ENCODE measurements at places on chromosomes 7 and 10.

- no peak for DNase-seq
These were observed 370 bp downstream of the TMEM60 start for GRCh38 chr7:77797734-77798393.

DNA sequence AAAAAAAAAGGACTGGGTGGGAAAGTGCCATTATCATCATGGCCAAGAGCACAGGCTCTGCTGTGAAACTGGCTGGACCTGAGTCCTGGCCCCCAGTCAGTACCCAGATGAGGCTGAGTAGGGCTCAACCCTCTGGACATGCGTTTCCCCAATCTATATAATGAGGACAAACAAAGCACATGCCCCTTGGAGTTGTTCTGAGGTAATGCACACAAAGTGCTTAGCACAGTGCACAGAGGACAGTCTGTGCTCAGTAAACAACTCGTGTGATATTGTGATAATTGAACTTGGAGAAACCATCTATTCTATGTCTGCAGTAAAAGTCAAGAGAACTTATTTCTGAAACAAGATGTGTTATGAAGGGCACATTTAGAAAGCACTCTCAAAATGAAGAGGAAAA lies 138.8 kb downstream of the KCNMA1 start:
- DNase-seq = no peak

DNA sequence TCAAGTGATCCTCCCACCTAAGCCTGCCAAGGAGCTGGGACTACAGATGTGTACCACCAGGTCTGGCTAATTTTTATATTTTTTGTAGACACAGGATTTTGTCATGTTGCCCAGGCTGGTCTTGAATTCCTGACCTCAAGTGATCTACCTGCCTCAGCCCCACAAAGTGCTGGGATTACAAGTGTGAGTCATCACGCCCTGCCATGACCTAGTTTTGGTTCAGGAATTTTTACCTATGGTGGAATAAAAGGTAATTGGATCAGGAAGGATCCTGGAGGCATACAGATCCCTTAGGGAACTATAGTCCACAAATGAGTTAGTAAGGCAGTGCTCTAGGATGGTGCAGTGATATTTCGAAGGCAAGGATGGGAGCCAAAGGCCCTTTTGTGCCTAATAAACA lies 717.9 kb downstream of the PHTF2 start:
- DNase-seq = no peak

GRCh38 chr7:151080067-151080521 lies 515 bp downstream of the FASTK start:
- no peak for DNase-seq

DNA sequence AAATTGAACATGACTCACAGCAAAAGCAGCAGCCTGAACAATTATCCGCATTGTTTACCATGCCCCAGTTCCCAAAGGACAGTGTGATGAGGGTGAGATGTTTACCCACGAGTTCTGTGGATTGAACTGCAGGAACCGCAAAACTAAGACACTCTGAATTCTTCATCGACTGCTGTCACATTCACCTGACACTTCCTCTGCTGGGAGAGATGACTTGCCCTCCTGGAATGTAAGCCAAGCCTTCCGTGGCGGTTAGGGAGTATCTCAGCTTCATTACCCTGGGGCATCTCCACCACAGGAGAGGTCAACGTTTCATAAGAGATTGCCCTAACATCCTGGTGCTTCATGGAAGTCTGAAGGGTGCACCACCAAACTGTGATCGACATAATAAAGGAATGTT lies 374.6 kb upstream of the ADARB2 start:
- no peak for DNase-seq

DNA sequence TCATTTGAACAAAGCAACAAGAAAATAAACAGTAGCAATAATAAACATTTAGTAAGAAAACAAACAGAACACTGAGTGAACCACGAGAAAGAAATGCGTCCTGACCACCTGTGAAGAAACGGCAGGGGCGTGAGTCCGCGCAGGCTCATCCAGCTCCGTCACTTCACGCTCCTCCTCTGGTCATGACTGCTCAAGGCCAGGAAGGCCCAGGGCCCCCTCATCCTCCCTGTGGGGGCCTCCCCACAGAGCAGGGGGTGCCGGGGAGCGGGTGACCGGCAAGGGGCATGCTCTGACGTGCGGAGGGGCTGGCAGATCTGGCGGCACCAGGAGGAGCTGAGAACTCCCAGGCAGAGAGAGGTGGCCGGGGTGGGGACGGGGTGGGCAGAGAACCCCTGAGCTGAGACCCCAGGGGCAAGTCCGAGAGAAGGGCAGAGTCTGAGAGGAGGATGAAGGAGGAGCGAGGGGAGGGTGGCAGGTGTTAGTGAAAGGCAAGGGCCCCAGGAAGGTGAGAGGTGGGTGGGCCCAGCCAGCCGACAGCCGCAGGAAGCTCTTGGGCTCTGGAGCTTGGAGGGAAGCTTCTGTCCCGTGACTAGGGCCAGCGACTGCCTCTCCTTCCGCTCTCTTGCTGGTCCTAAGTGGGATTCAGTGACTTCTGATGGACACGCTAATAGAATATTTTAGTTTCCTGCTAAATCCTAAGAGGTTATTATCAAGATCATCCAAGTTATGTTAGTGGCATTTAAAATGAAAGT lies 223.9 kb downstream of the TCERG1L start:
- no peak for DNase-seq

GRCh38 chr7:538764-539685 lies 19.4 kb upstream of the PDGFA start:
- no peak for DNase-seq

DNA sequence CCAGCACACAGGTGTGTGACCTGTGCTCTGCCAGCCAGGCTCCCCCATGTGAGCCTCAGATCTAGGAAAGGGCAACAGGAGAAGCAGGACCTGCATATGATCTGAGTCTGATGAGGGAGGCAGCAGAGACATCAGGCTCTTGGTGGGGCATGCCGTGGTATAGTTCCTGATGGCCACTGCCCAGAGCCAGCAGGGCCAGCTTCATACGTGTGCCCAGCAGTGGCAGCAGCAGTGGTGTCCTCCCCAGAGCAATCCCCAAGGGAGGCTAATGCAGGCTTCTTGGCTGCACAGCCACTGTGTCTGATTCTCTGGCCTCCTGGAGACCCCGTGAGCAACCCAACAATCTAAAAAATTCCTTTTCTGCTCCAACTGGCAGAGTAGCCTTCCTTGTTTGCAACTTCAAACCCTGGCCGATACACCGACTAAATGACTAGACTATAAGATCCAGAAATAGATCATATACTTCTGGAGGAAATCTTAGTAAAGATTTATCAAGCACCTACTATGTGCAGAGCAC lies 230.6 kb upstream of the ZMIZ1 start:
- DNase-seq = no peak

- DNase-seq = no peak
These were observed 122.2 kb downstream of the GPR37 start for GRCh38 chr7:124643311-124643811.

GRCh38 chr10:11667756-11668155 lies 56.3 kb upstream of the USP6NL start:
- DNase-seq = no peak

DNA sequence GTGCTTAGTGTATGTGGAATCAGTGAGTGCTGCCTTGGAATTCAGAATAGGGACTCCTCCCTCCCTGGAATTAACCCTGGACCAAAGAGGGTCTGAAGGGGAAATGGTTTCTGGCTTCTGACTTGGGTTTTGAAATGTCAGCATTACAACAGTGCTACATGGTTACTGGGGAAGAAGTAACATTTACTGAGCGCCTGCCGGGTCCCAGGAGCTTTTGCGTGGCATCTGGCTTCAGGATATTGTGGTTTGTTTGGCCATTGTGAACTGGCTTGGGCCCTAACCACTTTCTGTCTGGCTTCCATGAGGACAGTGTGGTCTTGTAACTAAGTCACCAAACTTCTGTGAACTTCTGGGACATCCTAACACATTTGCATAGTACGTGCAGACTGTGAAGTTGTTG lies 21.3 kb downstream of the TSPAN15 start:
- no peak for DNase-seq

GRCh38 chr7:33825644-33826043 lies 79.7 kb upstream of the BMPER start:
- no peak for DNase-seq

GRCh38 chr7:90621125-90621746 lies 25.1 kb downstream of the CDK14 start:
- DNase-seq = no peak

GRCh38 chr7:101557978-101558741 lies 70.9 kb downstream of the MYL10 start:
- no peak for DNase-seq

DNA sequence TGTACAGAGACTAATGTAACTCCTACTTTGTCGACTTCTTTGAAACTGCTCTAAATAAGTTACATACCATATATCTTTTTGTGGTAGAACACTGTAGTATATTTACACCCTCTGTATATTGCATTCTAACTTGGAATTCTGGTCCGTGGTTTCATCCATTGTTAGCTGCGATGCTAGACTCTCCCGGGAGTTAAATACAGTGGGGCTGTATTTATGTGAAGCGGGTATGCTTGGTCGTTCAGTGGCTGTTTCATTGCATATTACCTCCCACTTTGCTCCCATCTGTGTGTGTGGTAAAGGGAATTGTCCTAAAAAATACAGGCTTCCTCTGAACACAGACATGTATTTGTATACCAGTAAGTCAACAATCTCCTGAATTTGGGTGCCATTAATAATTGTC lies 231.1 kb downstream of the SLC25A13 start:
- DNase-seq = no peak

GRCh38 chr7:15015545-15016314 lies 113.2 kb upstream of the DGKB start:
- DNase-seq = no peak

- DNase-seq = no peak
These were observed 92.0 kb downstream of the PDGFA start for GRCh38 chr7:427506-428103.

- DNase-seq = no peak
These were observed 62.7 kb downstream of the WAC start for GRCh38 chr10:28595613-28596012.

GRCh38 chr7:157875230-157876179 lies 538.7 kb downstream of the DNAJB6 start:
- peak; percentile 10 for DNase-seq

DNA sequence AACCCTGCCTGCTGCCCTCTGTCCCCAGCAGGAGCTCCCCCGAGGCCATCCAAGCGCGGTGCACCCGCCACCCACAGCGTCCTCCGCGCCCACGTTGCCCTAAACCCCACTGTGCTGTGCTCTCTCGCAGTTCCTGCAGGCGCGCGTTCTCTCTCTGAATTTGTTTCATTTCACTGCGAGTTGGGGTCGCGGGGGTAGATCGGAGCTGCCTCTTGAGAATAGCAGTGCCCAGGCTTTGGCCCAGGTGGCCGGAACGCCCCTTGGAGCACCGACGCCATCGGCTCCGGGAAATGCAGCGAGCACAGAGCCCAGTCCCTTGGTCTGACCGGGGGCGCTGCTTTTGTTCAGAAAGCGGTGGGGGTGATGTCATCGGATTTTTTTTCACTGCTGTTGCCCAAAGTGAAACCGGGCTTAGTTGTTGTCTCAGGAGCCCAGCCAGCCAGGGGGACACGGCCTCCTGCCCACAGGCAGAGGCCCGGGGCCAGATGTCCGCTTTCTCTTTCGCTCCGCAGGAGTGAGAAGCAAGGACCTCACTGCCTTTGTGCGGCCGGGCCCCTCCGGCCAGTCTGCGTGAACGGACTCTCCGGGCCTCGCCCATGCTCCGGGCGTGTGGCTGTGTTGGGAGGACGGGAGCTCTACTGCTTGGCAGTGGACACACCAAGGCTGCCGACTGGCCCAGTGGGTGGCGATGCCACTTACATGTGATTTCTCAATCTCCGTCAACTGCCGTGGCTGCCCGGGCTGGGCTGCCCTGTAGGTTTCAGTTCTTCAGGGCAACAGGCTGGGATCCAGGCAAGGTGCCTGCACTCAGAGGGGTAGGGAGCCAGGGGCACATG lies 43.1 kb downstream of the FOXK1 start:
- DNase-seq = peak; percentile 39

DNA sequence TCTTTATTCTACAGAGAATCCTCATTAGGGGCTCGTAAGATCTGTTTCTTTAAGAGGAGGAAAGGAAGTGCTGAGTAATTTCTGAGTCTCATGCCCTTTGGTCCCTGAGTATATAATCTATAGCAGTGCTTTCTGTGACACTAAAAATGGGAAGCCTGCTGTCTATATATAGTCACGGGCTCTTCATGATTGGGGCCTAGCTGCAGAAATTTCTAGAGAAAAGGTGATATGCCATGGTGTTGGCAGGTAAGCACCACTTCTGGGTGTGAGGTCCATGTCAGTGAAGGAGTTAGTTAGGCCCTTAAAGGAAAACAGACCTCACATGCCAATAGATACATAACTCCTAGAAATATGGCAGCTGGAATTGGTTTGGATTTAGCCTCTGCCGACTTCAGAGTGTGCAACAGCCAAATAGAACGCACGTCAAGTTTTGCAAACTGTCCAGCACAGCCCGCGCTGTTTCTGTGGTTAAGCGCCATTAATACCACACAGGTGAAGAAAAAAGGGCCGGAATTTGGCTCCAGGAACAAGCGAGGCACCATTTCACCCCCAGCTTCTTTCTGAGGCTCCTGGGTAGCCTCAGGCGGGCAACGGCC lies 123.2 kb downstream of the TACC2 start:
- no peak for DNase-seq

GRCh38 chr10:191703-192518 lies 56.7 kb downstream of the ZMYND11 start:
- no peak for DNase-seq

DNA sequence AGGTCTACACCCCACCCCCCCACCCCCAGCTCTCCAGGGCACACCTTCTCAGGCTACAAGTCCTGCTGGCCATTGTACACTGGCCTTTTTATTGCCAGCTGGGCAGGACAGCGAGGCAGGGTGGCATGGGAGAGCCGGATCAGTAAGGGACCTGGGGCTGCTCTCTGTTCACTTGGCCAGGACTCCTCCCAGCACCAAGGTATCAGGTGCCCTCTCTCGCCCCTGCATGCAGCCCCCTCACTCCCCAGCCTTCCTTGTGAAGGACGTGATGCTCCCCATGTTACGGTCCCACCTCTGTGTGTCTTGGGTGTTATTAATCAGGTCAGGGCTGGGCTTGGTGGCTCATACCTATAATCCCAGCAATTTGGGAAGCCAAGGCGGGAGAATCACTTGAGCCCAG lies 26.3 kb downstream of the PODXL start:
- DNase-seq = no peak

DNA sequence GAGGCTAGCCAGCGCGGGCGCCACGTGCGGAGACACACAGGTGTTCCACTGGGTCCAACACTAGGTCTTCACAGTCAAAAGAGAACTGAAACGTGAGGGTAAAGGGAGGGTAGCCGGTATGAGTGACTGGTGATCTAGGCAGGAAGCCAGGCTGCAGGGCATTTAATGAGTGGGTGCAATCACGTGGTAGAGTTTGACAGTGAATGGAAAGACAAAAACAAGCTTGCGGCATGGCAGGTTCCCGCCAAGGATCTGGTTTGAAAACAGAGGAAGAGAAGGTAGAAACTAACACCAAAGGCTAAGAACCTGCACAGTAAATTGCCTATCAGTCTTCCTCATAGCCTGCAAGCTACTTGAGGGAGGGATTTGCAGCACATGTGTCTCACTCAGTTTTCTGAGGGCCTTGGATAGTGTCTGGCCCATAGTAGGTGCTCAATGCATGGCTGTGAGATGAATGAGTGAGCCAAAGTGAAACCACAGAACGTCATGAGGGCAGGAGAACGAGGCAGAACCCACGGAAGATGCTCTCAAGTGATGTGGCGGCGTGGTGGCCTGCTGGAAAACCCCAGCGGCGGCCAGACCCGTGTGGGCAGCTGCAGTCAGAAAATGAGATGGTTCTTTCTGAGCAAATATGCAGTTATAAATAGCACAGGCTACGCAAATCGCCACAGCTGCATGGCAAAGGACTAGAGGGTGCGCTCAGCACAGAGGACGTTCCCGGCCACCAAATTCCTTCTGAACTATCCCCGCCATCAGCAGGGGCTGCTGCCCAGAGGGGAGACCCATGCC lies 183.6 kb upstream of the NFE2L3 start:
- peak; percentile 37 for DNase-seq
